Stimulated activated CD4-positive, alpha-beta T cell treated with anti-CD3 and anti-CD28 coated beads, TNF-alpha, amount 100 ng/mL, for 24 hours (primary cell): ENCODE measurements at places on chromosomes 12 and 14.

GRCh38 chr14:31255286-31255685 lies 47.7 kb upstream of the HECTD1 start:
- no peak for DNase-seq

DNA sequence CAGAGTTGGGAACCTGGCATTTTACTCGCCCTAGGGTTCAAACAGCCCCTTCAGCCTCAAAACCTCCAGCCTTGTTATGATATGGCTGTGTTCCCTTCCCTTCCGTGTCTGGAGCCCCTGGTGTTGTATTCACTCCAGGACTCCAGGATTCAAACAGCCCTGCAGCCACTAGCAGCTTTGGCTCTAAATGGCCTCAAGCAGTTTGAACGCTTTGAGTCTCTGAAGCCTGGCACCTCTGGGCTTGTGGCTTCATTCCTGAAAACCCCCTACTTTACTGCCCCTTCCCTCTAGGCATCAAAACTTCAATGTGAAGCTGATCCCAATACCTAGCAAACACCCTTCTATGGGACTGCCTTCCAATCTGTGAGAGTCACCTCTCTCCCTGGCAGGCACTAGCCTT lies 67.9 kb upstream of the RMST start:
- no peak for DNase-seq

- DNase-seq = no peak
Observed at GRCh38 chr12:47085815-47086252, 6.1 kb upstream of the AMIGO2 start.

DNA sequence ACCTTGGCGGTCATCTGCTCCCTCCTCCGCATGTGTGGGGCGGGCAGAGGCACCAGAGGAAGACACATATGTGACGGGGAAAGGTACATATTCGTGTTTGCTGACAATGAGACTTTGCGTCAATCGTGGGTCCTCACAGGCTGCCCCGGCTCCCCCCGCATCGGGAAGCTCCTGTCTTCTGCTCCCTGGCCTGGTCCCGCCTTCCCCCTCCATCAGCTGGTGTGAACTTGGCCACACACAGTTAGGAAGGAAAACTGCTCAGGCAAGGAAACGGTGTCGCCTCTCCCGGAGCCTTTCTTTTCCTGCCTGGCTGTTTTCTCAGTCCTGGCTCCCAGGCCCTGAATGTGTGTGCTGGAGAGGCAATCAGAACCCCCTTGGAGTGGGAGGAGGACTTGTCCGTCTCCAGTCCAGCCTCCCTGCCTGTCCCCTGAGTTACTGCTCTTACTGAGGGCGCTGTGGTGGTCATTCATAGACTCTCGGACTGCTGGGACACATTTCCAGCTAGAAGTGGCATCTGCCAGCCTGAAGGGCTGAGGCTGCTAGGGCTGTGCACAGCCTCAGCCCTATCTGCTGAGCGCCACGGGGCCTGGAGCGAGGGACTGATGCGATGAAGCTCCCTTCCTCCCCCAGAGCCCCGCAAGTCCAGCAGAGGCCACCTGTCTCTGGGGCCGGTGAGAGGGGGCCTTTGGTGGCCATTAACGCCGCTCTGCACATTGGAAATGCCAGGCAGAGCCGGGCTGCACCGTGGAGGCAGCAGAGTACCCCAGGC lies 44.2 kb upstream of the TSPAN9 start:
- no peak for DNase-seq

GRCh38 chr12:59664495-59664894 lies 68.7 kb downstream of the SLC16A7 start:
- no peak for DNase-seq

DNA sequence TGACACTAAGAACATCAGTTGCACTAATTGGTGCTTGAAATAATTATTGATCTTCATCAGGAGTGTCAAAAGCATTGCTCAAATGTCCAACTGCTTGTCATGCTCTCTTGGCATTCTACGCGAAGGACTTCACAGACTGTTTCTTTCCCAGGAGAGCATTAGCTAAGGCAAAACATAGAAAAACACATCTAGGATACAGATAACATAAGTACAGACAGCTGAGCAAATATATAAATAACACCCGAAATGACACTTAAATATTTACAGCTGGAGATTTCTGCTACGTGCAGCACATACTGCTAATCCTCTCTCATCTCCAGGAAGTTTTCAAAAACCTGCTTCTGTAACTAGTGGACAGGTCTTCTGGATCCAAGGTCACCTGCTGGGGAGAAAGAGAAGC lies 120.0 kb upstream of the PRMT8 start:
- DNase-seq = no peak

- DNase-seq = no peak
Observed at GRCh38 chr12:93245543-93245942, 132.2 kb upstream of the NUDT4 start.

GRCh38 chr14:62031504-62031903 lies 269.3 kb downstream of the SNAPC1 start:
- DNase-seq = no peak

DNA sequence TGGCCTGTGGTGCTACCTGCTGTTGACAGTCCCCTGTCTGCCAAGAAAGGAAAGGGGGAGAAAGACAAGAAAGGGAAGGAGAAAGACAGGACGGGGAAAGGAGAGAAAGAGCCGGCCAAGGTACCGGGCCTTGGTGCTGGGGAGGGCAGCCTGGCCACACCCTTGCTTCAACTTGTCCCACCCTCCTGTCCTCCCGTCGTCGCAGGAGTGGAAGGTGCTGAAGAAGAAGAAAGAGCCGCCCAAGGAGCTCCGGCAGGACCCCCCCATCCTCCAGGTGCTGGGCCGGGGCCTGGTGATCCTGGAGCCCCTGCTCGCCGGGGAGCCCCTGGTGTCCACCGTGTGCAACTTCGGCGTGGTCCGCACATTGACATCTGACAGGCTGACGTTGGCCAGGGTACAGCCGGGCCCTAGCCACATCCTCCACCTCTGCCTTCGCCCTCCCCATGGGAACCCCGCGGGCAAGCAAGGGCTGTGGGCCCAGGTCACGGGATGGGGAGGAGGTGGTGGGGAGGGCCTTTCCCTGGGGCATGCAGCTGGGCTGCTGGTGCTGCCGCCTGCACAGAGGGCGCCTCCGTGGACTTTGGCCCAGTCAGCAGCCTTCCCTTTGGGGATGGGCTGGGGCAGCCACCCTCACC lies 2.9 kb upstream of the B3GNT4 start:
- no peak for DNase-seq

GRCh38 chr12:64180951-64181350 lies 41.1 kb downstream of the KICS2 start:
- no peak for DNase-seq

- no peak for DNase-seq
Observed at GRCh38 chr14:29724991-29725390, 202.7 kb downstream of the PRKD1 start.

DNA sequence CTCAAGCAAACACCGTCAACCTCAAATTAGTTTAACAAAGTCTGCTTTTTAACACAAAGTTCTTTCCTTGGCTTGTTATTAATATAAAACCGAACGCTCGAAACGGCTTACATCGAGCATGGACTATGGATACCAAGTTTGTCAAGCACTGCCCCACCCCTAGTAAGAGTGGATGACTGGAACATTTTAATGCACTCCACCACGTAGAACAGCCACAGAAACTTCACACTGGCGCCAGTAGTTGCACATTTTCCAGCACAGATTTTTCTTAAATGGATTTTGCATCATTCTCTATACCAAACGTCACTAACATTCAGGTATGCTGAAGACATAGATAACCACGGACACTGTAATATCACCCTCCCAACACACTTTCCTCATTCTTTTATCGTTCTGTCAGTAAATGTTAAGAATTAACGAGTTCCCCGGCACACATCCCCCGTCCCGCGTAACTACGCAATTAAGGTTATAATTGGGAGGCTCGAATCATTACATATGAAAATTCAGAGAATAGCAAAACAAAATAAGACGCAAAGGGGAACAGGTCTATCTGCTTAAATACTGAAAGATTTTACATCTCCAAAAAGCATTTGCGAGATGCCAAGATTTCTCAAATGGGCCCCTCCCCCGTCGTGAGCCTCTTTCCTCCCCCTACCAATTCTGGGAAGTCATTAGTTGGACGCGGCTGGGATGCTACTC lies 990 bp downstream of the FERMT2 start:
- no peak for DNase-seq

- no peak for DNase-seq
Observed at GRCh38 chr12:52082026-52082668, 2.6 kb downstream of the SMIM41 start.

- peak; percentile 21 for DNase-seq
Observed at GRCh38 chr14:74085047-74085637, 386 bp downstream of the LIN52 start.

- no peak for DNase-seq
Observed at GRCh38 chr14:72904840-72905561, 11.1 kb upstream of the DPF3 start.

- no peak for DNase-seq
Observed at GRCh38 chr12:76878099-76878898, 520 bp downstream of the CSRP2 start.

GRCh38 chr12:108307006-108307405 lies 32.1 kb downstream of the CMKLR1 start:
- no peak for DNase-seq

DNA sequence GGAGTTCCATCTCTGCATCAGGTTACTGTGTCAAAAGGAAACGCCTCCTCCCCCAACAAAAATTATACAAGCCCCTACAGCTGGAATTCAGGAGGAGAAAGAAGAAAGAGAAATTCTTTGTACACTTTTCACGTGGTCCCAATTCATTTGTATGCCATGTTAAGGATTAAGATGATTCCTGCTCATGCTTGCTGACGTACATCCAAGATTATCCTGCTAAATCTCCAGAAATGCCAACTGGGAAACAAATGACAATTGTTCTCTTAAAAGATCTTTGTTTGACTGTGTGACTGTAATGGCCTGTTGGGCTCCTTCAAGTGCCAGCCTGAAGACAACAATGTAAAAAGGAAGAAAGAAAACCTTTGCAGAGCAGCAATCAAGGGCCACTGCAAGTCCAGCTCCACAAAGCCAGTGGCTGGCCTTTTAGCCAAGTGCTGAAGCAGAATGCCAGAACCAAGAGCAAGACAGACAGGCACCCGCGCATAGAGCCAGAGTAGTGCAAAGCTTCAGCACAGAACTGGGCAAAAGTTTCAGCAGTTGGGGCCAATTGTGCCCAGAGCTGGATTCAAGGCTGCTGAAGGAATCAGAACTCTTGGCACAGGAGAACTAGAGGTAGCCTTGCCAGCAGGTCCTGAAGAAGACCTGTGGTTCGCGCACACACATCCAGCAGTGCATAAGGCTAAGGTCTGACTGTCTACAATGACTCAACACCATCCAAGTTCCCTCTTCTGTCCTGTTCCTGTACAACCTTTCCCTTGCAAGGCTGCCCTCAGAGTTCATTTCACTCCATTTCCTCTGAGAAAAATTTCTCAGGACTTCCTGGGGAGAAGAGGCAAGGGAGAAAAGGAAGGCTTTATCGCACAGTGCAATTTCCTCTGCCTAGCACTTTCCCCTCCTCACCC lies 209.7 kb upstream of the BMP4 start:
- no peak for DNase-seq

DNA sequence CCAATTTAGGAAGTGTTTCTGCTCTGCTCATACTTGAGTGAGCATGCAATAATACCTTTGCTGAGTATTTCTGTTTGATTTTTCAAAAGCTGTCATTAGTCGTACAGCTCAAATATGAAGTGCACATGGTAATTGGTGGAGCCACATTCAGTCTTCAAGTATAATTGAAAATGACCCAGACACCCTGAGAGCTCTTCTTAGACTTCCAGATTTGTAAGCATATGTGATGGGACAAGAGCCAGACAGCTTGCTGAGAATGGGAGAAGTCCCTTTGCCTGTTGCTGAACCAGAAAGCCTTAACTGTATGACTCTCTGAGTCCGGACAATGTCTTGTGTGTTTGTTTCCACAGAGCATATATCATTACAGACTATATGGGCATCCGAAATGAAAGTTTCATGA lies 307.3 kb downstream of the TMEM117 start:
- no peak for DNase-seq
